ENCODE measurements at places on chromosomes 6 and 20.

DNA sequence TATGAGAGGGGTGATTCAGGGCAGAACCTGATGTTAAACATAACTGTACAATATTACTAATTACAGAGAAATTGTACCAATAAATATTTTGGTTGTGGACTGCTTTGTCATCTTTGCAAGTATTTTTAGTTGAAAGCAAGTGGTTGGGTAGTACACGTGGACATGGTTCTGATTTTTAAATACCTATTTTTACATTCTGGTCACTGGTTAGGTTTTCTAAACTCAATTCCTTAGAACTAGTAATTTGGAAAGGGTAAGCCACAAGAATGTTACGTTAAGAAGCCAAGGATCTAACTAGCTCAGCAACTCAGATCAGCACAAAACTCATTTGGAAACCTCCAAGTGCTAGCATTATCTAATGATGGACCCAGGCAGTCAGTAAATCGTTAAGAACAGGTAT lies 2.7 kb downstream of the EPB41L2 start:
- DNase-seq: peak; percentile 55

DNA sequence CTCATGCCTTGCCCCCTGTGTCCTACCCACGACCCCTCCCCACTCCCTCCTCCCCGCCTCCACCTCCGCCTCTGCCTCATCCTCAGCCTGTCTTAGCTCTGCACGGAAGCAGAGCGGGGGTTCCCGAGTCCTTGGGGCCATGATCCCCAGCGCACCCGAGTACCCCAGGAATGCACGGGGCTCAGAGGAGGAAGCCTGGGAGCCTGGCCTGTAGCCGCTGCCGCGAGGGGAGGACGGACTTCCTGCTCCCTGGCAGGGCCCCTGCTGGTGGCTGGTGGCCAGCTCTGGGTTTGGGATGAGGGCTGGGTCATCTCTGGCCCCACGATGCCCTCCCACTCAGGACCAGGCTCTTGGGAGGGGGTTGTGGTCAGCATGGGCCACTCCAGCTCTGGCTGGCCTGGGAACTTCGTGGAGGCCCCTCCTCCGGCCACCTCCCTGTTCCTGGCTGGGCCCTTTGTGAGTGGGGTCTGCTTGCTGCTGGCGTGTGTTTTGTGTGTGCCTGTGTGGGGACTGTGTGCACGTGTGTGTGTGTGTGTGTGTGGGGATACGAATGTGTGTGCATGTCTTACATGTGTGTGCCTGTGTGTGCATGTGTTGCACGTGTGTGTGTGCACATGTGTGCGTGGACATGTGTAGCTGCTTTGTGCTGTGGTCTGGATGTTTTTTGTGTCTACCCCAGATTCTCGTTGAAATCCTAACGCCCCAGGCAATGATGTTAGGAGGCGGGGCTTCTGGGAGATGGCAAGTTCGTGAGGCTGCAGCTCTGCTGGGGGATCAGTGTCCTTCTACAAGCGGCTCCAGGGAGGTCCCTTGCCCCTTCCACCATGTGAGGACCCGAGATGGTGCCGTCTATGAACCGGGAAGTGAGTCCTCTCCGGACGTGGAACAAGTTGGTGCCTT lies 1.3 kb upstream of the RBBP8NL start:
- DNase-seq: no peak

GRCh38 chr20:8218861-8219260 lies 86.8 kb downstream of the PLCB1 start:
- peak; percentile 91 for DNase-seq

- peak; percentile 60 for DNase-seq
These were observed 48.7 kb downstream of the GFRA4 start for GRCh38 chr20:3614466-3614865.

- DNase-seq: peak; percentile 43
These were observed 33.6 kb upstream of the ID4 start for GRCh38 chr6:19803331-19804204.

DNA sequence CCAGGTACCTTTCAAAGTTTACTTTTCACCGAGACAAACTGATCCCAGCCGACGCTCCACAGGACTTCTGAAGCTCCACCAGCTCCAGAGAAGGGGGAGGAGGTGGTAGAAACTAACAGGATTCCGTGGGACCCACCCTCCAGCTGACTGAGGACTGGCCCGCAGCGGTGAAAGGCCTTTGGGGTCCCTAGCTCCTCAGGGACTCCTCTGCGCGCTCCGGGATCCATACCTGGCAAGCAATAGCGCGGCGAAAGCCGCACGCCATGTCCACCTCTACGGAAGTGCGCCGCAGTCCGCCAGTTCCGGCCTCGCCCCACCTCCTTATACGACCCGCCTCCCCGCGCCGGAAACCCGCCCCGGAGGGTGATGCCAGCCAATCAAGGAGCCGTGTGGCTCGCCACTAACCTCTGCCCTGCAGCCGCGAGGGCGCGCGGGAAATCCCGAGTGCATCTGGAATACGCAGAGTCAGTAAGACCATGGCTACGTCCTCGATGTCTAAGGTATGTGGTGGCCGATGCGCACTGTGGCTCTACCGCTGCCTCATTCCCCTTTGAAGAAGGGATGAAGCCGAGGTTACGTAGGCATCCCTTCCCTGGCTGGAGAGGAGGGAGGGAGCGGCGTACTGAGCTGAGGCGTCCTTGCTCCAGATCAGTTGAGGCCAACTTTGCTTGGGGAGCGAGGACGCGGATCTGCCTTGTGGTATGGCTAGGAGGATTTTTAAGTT lies at the start of the genes ORC3 and RARS2:
TSS of gene ORC3 (plus strand) at position 443 of the 724 bp plus-strand sequence. CDS start at position 477, 34 bp downstream.
TSS of gene RARS2 (minus strand) at position 295 of the 724 bp plus-strand sequence. CDS start at position 265, 30 bp downstream.
- peak; percentile 93 for DNase-seq

All from fibroblast of skin of right biceps (primary cell).